ENCODE measurements at places on chromosomes 7 and 10.
A peak's percentile ranks its signal among the peaks of the same experiment; 100 is the strongest.

DNA sequence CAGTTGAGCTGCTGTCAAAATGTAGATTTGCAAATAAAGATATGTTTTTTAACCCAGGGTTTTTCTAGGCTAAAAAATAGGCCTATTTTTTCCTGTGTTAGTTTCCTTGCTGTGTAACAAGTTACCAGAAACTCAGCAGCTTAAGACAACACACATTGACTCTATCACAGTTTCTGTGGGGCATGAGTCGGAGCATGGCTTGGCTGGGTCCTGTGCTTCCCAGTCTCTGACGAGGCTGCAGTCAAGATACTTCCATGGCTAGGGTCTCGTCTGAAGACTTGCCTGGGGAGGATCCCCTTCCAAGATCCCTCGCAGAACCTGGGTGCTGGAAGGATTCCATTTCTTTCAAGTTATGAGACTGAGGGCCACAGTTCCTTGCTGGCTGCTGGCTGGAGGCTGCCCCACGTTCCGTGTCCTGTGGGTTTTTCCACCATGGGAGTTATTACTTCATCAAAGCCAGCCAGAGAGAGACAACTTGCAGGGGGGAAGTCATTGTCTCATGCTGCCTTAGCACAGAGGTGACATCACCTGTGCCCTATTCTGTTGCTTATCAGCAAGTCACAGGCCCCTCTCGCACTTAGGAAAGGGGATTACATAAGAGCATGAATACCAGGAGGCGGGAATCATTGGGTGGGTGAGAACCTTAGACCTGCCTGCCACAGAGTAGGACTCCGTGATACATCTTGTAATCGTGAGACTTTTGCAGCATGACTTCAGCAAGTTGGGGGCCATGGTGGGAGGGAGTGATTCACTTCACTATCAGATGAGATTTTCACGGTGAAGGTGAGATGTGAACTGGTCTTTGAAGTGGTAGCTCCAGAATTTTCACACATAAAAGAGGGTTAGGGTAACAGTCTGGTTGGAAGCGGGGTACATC, 77.9 kb downstream of the CCNY start:
- no peak for DNase-seq

DNA sequence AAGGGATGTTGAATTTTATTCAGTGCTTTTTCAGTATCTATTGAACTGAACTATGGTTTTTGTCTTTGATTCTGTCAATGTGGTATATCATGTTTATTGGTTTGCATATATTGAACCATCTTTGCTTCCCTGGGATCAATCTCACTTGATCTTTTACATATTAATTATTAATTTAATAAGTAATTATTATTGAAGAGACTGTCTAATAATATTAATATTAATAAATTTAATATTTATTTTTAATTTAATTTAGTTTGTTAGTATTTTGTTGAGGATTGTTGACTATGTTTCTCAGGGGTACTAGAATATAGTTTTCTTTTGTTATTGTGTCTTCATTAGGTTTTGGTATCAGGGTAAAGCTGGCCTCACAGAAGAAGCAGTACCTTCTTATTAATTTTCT, 26.5 kb upstream of the TRA2A start:
- DNase-seq = no peak

- no peak for DNase-seq
Measured at GRCh38 chr10:62259456-62259855, 9.2 kb downstream of the RTKN2 start.

- no peak for DNase-seq
Measured at GRCh38 chr7:155728116-155728515, 83.7 kb downstream of the RBM33 start.

DNA sequence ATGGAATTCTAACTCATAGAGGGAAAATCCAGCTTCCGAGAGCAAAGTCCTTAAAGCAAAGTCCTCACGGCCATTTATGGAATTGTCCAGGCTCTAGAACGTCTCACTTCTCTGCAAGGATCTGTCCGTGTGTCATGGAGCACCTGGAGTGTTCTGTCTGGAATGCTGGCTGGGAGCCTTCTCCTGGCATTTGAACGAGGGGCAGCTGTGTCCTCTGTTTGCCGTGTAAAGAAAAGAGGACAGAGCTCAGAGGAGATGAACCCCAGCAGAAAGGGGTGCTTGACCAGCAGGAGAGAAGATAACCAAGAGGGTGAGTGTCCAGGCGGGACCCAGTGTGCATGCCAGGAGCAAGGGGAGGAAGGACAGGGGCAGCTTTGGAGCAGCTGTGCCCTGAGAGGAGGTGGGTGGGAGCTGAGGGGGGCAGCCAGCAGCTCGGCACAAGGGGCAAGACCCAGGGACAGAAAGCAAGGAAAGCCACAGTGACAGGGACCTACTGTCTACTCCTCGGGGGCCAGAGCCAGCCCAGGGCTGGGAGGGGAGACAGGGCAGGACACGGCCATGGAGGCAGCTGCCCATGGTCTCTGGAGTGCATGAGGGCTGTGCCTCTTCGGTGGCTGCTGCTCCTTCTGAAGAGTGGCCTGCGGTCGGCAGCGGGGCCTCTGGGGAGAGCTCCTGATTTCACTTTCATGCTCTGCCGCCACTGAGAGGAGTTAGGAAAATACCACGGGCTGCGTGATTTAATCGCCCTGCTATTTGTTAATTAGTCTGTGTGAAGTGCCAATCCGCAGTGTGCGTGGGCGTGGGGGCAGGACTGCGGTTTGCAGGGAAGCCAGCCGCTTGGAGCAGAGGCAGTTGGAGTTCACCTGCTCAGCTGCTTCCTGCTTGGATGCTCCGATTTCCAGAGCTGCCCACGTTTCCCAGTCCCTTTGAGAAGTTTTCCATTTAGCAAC, 149.3 kb upstream of the SHH start:
- peak; percentile 39 for DNase-seq

GRCh38 chr10:31154996-31155395, 123.3 kb upstream of the ZNF438 start:
- DNase-seq = no peak

DNA sequence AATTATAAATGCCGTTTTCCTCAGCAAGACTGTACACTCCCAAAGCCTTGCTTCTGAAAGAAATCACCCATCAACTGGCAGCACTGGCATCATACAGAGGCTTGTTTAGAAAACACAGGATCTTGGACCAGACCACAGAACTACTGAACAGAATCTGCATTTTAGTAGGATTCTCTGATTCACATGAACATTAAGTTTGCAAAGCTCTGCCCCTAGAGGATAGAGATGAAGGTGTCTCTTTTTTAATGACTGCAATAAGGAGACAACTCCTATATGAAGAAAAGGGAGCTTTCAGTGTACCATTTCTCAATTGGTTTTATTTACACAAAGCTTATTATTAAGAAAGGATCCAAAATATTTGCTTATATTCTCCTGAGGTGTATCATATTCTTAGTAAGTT, 172.7 kb downstream of the AGMO start:
- no peak for DNase-seq

DNA sequence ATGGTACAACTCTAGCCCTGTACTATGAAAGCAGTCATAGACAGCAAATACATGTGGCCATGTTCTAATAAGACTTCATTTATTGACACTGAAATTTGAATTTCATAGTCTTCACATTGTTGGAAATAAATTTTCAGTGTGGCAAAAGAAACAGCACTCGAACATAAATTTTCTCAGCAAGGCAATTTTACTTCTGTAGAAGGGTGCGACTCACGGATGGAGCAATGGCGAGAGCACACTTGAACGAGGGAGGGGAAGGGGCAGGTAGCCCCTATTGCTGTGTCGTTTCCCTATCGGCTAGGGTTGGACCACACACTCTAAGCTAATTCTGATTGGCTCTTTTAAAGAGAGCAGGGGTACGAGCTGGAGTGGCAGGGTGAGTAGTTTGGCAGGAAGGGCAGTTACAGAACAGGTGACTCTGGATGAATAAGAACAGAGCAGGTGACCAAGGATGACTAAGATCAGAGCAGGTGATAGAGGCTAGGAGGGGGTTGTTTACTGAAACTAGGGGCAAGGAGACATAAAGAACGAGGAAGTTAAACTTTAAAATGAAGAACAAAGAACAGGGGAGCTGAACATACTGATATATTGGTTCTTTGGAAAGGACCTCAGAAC, 52.0 kb downstream of the LRRC4 start:
- DNase-seq = no peak

GRCh38 chr7:93551063-93551895, 23.2 kb downstream of the CALCR start:
- no peak for DNase-seq

DNA sequence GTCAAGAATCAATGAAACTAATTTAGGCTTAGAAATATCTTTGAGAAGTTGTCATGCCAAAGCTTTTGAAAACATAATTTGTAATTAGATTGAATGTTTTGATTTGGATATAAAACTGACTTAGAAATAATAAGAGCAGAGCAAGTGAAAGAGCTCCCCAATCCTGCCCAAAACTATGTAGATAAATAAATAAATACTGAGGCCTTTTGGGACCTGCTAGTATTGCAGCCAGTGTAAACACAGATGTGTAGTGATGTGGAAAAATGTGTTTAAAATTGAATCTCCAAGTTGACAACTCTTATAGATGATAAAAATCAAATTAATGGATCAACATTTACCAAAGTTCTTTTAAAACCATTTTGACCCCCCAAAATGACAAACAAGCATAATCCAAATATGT, 896.1 kb downstream of the CNTNAP2 start:
- DNase-seq = no peak
